ENCODE measurements at places on chromosomes 13 and 19.

DNA sequence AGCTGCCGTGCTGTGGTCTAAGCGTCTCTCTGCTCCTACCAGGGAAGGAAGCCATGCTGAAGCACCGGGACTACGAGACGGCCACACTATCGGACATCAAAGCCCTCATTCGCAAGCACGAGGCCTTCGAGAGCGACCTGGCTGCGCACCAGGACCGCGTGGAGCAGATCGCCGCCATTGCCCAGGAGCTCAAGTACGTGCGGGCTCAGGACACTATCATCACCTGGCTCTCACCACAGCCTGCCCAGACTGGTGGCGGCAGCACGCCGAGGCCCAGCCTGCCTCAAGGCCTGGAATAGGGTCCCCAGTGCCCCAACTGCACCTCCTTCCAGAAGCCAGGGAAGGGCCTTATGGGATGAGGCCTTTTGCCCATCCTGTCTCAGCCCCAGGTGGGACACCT is 22.8 kb downstream of the CAPN12 start:
- no peak for DNase-seq

DNA sequence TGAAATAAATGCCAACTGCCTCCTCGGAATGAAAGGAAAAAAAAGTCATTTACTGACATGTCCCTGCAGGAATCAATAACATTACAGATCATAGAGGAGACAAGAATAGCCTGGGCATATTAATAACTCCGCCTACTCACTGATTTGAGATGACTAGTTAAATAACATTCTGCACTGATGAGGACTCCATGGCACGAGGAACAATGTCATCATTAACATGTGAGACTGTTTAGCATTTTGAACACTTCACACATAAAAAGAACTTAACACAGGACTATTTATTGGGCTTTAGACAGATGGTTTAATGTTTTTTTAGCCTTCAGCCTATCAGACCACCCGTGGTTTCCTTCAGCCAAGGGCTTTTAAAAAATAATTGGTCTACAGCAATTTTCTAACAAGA is 170.1 kb downstream of the OLFM4 start:
- DNase-seq: no peak

- DNase-seq: no peak
These were observed 61.7 kb downstream of the GNG7 start for GRCh38 chr19:2640563-2641331.

DNA sequence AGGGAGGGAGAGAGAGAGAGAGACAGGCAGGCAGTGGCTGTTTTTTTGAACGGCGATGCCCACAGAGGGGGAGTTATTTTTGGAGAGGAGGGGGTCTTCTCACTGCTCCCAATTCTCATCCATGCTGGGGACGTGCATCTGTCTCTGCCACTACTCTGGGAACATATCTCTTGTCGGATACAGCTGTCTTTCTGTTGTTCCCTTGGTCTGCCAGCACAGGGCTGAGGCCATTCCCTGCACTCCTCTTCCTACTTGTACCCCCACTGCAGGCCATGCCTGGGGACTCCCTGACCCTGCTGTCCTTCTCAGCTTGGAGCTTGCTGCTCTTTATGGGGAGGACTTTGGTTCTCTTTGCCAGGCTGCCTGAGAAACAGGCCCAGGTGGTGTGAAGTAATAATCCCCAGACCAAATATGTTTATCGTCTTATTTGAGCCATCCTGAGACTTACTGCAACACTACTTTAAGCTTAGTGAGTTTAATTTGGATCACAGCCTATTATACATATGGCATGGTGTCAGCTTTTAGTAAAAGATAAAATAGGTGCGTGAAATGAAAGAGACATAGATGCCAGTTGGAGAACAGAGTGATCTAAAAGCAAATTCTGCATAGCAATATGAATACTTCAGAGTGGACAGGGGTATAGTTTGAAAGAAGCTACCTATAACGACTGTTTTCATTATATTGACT is 19.1 kb downstream of the LRCH1 start:
- DNase-seq: no peak
